ENCODE measurements at places on chromosomes 1 and 21.

GRCh38 chr1:213107613-213108012 is 56.6 kb downstream of the RPS6KC1 start:
- no peak for DNase-seq

DNA sequence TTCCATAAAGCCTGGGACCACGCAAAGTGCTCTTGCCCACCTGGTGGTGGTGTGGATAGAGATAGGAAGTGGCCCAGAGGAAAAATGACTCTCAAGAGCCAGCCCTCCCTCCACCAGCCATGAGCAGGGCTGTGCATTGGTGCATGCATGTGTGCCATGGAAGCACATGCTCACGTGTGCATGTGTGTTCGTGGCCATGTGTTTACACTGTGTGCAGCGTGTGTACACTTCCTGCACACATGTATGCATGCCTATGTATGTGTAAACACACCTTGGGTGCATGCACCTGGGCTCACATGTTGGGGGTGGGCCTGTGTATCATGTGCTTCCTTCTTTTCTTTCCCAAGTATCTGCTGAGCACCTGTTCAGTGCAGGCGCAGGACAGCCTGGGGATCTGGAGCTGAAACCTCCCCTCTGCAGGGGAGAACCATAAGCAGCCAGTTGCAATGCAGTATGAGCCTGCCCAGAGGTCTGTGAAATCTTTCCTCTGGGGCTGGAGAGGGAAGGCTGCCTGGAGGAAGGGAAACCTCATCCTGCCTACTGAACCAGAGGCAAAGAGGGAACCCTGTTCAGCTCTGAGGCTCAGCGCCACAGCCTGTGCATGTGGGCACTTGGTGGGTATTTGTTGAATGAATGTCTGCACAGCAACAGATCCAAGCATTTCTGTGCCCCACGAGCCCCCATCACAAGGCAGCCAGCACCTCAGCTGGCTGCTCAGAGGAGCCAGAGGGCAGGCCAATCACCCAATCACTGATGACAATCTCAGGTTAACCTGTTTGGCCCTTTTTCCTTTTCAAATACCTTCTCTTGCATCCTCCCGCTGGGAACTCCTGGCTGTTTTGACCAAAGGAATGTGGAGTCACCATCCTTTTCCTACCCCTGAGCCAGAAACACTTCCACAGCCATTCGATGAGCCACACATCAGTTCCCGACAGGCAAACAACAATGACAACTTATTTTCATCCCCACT is 327.0 kb downstream of the NPHP4 start:
- no peak for DNase-seq

- DNase-seq = no peak
Observed at GRCh38 chr21:39612233-39613040, at the start of gene B3GALT5. Gene B3GALT5 (plus strand): TSS chr21:39612940. CDS start chr21:39660560, 47,620 bp downstream.

DNA sequence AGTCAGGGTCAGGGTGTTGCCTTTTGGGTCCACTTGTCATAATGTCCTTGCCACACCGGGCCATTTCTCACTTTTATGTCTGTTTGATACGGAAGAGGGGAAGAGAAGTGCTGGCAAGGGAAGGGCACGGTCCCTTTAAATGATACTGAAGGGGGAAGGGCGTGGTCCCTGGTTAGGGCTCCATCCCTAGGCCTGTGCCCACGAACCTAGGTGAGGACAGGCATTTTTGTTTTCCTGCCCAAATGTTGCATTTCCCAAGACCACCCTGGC is 25.2 kb downstream of the B3GALT5 start:
- DNase-seq = no peak

- DNase-seq = no peak
Observed at GRCh38 chr1:58986996-58987767, 203.3 kb upstream of the JUN start.

GRCh38 chr1:12177999-12178441 is 11.2 kb downstream of the TNFRSF1B start:
- DNase-seq = peak; percentile 27

DNA sequence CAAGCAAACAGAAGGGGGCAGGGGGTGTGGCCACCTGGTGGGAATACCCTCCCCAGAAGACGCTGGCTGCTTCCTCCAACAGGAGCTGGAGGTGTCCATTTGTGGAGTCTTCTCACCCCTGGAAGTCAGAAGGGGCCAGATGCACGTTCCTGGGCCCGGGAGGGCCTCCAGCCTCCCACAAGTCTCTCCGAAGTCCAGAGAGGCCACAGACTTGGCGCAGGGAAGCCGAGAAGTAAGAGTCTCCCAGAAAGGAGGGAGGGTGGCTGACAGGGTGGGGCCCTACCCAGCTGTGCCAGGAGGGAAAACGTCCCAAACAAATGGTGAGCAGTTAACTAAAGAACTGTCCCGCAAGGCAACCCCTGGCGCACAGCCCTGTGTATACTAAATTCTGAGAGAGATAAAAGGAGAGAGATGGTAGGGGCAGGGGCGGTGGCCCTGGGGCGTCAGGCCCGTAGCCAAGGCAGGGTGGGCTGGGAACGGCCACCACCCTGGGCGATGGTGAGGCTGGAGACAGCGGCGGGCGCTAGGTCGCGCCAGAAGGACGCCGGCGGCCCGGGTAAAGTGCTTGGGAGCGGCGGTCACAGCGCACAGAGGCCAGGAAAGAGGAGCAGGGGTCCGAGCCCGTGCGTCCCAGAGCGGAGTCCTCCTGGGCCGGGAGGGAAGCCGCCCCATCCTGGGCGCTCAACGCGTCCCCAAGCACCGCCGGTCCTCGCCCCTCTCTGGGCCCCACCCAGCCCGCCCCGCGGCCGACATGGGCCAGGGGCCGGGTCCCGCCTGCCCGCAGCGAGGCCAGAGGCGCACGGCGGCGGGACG is 1.2 kb downstream of the CHD5 start:
- no peak for DNase-seq

- DNase-seq = no peak
Observed at GRCh38 chr1:203308923-203309331, 3.6 kb downstream of the BTG2 start.

DNA sequence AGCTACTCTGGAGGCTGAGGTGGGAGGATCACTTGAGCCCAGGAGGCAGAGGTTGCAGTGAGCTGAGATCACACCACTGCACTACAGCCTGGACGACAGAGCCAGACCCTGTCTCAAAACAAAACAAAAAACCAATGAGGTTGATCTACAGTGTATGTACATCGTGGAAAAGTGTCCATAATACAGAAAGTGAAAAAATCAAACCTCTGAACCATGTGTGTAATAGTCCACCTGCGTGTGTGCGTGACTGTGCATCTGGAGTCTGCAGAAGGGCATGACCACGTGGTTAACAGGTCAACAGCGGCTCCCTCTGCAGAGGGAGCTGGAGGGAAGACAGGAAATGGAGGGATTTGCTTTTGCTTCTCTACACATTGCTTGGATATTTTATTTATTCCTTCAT is 32.4 kb upstream of the ENO1 start:
- DNase-seq = peak; percentile 9

GRCh38 chr1:107889524-107889923 is 75.5 kb downstream of the VAV3 start:
- DNase-seq = no peak

DNA sequence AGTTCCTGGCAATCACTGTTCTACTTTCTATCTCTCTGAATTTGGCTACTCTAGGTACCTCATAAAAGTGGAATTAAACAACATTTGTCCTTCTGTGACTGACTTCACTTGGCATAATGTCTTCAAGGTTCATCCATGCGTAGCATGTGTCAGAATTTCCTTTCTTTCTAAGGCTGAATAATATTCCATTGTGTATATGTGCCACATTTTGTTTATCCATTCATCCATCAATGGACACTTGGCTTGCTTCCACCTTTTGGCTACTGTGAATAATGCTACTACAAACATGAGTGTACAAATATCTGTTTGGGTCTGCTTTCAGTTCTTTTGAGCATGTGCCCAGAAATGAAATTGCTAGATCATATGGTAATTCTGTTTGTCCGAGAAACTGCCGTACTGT is 14.7 kb downstream of the CACHD1 start:
- DNase-seq = no peak

DNA sequence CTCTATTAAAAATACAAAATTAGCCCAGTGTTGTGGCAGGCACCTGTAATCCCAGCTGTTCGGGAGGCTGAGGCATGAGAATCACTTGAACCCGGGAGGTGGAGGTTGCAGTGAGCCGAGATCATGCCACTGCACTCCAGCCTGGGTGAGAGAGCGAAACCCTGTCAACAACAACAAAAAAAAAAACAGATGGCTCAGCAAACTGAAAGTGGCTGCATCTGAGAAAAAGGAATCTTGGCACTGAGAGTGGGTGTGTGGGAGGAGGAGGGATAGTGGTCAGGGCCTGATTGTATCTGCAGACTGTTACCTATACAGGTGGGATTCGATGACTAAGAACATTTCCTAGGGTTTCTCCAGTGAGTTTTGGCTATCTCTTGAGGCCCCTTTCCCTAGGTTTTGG is 122.2 kb upstream of the BARHL2 start:
- DNase-seq = no peak

DNA sequence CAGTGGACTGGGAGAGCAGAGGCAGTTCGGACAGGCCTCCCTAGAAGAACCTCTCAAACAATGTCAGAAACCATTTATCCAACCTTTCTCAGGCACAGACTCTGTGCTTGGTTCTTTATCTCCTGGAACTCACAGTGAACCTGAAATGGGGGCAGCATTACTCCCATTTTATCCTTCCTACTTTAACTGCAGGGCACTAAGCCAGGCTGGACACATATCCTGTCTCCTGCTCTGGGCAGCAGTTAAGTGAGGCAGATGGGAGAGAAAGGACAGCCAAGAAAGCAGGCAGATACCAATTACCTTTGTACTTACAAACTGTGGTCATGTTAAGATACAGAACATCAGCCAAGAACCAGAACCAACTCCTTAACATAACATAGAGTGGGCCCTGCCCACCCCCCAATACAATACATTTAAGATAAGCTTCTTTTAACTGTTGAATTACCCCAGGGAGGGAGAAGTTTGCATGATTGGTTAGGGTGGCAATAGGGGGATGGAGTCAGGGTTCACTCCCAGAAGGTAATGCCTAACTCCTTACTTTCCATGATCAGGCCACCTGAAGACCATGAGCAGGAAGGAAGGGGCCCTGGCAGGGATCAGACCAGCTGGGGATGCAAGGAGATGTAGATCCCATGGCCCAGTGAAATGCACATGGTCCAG is 10.9 kb downstream of the KDF1 start:
- DNase-seq = no peak

DNA sequence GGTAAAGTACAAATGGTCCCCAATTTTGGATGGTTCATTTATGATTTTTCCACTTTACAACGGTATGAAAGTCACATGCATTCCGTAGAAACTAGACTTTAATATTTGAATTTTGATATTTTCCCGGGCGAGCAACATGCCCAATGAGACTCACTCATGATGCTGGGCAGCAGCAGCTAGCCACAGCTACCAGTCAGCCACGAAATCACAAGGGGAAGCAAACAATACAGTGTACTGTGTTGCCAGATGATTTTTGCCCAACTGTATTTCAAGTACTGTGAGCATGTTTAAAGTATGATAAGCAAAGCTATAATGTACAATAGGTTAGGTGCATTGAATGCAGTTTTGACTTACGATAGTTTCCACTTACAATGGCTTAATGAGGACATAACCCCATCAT is 266.8 kb downstream of the VAV3 start:
- DNase-seq = no peak

DNA sequence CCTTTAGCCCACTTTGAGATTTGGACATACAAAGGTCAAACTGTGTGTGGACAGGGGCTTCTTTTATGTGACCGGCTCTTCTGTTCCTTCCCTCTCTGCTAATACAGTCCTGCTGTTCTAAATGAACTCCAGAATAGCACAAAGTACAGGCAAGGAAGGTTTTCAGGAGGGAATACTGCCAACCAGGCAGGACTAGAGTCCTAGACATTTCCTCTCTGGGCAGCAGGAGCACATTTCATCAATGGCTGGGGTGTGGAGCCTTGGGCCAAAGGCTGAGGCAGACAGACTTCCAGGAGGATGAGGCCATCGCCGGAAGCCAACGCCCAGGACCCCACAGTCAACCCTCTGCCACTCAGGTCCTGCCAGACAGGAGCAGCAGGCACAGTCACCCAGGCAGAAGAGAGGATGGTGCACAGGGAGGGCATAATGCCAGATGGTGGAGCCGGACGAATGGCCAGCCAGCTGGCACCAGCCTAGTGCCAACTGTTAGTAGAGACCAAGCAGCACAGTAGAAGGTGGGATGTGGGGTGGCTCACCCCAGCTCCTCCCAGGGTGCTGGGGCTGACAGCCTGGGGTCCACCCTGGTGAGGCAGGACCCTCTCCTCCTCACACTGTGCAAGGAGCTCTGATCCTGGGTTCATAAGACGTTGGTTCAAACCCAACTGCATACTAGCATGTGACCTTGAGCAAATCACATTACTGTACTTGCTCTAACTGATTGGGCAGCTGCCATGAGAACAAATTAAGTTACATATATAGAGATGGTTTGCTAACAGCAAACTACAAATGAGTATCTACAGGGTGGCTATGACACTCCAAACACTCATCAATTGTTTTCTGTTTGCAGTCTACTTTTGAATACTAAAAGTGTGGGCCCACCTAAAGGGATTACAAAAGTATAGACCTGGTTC is 410.7 kb downstream of the SIPA1L2 start:
- no peak for DNase-seq

GRCh38 chr1:1430992-1431844 is 4.3 kb upstream of the VWA1 start:
- DNase-seq = no peak

DNA sequence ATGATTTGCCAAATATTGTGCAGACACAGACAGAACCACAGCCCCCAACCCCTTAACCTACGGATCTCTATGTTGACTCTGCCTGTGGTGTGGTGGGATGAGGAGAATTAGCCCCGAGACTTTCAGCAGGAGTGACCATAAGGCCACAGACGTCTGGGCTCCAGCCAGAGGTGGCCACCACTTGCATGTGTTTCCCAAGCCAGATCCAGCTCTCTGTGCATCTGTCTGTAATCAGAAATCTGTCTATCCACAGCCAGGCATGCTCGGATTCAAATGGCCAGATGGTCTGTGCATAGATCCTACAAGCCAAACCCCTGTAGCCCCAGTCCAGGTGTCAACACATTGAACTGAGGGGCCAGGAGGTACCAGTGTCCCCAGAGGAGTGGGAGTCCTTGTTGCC is 140.6 kb downstream of the SYF2 start:
- no peak for DNase-seq

DNA sequence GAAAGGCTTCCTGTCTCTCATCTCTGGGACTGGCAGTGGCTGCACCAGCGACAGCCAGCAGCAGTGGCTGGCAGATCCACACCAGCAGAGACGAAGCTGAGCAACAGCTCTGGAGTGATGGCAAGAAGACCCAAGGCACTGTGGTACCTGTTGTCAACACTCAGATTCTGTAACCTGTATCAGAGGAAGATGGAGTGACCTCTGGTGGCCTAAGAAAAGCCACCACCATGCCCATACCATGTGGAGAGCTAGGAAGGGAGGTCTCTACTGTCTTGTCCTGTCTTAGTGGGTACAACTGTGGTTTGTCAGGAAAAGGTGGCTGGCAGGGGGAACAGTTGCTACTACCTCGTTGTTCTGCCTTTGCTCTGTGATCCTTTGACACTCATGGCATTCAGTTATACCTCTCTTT is 22.5 kb upstream of the RHBDL2 start:
- DNase-seq = no peak

- DNase-seq = no peak
Observed at GRCh38 chr1:64280001-64280400, 76.6 kb downstream of the UBE2U start.
